ENCODE measurements at places on chromosomes 2 and 18.

DNA sequence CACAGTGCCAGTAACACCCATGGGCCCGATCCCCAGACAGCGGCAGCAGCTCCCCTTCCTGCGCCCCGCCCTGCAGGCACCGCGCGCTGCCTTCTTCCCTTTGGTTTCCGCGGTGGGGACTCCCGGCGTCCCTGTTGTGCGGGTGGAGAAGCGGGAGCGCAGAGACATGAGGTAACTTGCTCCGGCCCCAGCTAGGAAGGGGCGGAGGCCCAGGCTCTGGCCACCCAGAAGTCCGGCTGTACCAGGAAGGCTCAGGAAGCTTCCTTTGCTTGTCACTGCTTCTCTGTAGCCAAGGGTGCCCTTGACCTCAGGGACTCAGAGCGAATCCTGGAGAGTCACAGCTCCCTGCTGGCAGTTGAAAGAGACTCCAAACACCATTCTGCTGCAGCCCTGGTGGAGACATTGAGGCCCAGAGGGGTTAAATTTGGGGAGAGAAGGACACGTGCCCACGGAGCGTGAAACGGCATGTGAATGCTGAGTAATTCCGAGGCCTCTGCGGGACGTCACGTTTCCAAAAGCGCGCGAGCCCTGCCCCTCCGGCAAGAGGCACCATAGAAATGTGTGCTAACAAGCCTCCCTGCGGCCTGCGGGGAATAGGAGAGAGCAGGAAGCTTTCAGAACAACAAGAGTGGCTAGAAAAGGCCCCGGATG, 6.7 kb upstream of the ADCY3 start:
- DNase-seq: no peak

DNA sequence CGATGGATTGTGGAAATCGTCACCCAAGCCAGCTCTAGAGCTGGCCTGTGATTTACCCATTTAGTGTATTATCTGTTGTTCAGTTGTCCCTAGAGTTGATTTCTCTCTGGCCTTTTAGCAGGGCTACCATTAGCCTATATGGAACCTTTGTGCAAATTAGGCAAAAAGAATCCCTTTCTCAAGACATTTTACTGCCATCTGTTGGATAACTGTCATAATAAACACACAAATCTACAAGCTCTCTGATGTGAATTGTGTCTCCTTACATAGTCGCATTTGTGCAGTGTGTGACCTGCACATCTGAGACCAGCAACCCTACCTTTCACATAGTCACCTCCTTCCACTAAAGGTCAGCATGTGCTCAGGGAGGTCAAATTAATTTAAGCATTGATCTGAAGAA, 34.0 kb downstream of the LOXHD1 start:
- no peak for DNase-seq

GRCh38 chr18:49014605-49015267, 64.0 kb upstream of the SMAD7 start:
- no peak for DNase-seq

- no peak for DNase-seq
These were observed 435.0 kb downstream of the RND3 start for GRCh38 chr2:150052457-150052856.

DNA sequence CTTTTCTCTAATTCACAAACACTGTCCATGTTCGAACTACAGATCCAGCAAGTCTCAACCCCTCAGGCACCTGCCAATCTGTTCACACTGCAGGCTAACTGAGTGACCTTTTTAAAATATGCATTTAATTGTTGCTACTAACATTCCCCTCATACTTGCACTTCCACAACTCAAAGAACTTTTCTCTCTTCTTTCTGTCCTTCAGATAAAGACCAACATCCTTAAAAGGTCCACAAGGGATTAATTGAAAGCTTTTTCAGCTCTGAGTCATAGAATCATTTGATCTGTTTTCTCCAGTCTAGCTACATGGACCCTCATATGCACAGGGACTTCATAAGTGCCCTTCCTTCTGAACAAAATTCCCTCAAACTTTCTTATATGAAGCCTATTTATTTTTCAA, 1321.2 kb downstream of the DPP10 start:
- DNase-seq: no peak

DNA sequence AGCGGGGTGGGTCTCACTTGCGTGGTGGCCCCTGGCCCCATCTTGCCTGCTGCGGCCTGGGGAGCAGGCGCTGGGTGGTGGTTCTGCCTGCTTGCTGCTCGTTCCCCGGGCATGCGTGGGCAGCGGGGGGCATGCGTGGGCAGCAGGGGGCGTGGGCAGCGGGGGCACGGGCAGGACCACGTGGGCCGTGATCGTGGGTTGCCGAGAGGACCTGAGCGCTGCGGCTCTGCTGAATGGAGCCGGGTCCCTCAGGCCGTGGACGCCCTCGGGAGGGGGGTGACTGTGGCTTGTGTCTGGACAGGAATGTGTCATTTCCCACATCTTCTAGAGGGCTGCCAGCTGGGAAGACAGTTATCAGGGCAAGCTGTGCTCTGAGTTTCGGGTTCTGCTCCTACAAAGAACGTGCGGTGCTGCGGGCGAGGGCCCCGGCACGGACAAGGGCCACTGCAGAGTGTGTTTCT, 8.3 kb upstream of the GAL3ST2 start:
- no peak for DNase-seq

- no peak for DNase-seq
These were observed 48.5 kb downstream of the LPIN2 start for GRCh38 chr18:2964361-2965010.

- no peak for DNase-seq
These were observed 46.3 kb downstream of the TNFRSF11A start for GRCh38 chr18:62371436-62371835.

GRCh38 chr18:32831781-32832180, 59.0 kb upstream of the KLHL14 start:
- DNase-seq: no peak

- no peak for DNase-seq
These were observed 101.6 kb upstream of the RIOK3 start for GRCh38 chr18:23351521-23351920.

GRCh38 chr2:116804901-116805300, 1009.6 kb upstream of the DDX18 start:
- DNase-seq: no peak

GRCh38 chr2:127565261-127566138, 30.0 kb downstream of the MYO7B start:
- no peak for DNase-seq

GRCh38 chr2:228268301-228268700, 86.8 kb upstream of the SPHKAP start:
- no peak for DNase-seq

DNA sequence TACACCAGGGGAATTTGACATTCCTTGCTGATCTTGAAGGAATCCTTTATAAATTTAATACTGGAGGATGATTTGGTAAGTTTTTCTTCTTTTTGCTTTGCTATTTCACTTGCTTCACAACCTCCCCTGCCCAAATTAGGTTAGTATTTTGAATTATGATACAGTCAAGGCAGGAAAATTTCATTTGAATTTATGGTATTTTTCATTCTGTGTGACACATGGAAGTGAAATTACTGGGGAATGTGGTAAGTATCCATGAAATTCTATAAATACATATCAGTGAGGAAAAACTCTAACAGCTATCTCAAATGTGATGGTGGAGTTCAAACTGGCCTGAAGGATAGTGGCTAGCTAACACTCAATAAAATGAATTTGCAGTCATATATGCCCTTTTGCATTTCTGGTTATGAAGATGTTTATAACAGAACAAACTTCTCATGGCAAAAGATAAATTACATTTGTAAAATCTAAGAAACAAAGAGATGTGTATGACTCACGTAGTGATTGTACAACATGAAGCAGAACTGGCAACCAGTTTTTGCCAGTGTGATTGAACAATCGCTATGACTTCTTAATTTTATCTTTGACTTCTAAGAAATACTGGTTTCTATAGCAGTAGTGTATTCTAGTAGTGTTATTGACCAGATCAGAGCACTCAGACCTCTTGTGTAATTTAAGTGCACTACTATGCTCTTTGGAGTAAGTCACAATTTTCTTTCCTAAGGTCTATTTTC, 152.6 kb downstream of the IKZF2 start:
- DNase-seq: no peak

DNA sequence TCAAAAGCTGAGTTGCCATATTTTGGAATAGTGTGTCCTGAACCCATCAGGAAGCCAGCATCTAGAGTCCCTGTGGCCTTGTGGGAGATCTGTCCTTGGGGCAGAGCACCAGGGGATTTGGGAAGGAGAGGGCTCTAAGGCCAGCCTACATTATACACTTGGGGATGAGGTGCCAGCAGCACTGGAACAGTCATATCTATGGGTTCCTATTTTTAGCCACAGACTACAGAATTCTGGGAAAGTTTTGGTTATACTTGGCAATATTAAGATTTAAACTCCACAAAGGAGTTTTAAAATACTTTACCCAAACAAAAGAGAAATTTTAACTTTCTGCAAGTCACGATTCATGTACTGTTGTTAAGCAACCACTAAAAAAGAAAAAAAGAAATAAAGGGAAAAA, 405.7 kb upstream of the MMADHC start:
- DNase-seq: no peak

- DNase-seq: no peak
These were observed 31.2 kb upstream of the ITGAV start for GRCh38 chr2:186558512-186559276.

GRCh38 chr2:35822716-35823115, 532.9 kb upstream of the CRIM1 start:
- no peak for DNase-seq

- DNase-seq: no peak
These were observed 54.6 kb upstream of the DSC1 start for GRCh38 chr18:31217038-31217849.

GRCh38 chr2:147862859-147863516, 18.2 kb downstream of the ACVR2A start:
- DNase-seq: no peak

DNA sequence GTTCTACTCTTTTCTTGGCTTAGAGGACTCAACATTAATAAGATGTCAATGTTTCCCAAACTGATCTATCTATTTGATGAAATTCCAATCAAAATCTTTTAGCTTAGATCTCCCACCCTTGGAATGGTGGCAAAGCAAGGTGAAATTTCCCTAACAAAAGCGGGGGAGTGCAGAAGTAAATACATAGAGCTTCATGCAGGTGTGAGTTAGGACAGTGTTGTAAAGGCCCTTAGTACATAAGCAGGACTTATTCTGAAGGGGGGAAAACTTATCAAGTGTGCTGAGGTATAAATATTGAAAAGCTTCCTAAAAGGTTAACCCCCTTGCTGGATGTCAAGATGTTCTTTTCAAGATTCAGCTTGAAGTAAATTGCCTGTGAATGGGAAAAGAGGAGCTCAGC, 608.6 kb upstream of the CELF4 start:
- no peak for DNase-seq

- DNase-seq: no peak
These were observed 221.1 kb upstream of the ATP5MC3 start for GRCh38 chr2:175402571-175402970.

- no peak for DNase-seq
These were observed 94.6 kb upstream of the CHAC2 start for GRCh38 chr2:53672881-53673522.

- DNase-seq: no peak
These were observed 44.6 kb downstream of the SCN7A start for GRCh38 chr2:166449439-166449838.

DNA sequence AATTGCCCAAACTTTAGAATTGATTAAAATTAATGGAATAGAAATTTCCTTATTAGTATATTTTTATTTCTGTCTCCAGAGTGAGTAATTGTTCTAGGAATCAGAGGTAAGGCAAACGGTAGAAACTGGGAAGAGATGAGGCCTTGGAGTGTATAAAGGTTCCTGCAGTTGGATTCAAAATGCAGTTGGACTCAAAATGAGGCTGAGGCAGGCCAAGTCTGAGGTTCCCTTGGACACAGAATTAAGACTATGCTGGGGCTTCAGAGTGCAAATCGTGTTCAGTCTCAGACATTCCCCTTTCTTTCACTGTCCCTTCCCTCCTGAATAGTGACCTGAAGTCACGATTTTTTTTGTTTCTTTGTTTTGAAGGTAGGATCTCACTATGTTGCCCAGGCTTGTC, 746.9 kb upstream of the NRXN1 start:
- no peak for DNase-seq

DNA sequence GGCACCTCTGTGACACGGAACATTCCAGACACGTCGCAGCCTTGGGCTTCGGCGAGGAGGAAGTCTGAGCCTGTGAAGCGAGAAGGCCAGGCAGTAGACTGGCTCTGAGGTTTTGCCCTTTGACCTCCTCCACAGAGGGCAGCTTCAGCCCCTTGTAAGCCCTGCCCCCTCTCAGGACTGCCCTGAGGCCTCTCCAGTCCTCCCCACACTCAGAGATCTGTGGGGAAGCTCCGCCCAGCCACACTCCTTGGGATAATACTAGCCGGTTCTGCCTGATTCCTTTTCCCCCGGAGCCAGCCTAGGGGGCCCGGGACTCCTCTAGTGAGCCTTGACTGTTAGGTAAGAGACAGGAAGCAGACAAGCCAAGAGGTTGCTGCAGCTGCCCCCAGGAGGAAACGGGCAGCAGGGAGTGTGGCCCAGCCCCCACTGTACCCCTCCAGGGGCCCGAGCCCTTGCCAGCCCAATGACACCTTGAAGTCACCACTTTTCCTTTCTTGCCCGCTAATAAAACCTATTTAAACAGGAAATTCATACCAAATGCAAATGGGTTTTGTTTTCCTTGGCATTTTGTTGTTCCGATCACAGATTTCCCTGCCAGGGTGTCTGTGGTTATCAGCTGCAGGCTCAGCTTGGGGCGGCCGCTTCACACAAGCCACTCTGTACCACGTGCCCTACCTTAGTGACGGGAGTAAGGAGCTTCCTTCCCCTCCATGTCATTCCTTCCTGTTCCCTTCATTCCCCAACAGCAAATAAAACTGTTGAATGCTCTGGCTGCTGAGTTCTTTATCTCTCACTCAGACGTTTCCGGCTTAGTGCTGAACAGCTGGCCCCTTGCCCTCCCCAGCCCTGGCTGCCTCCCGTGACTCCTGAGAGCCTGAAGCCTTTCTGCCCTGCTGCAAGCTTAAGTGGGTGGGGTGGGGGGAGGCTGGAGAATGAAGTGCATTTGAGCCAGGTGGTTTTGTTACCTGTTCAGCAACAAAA, 124.7 kb downstream of the CABLES1 start:
- no peak for DNase-seq

DNA sequence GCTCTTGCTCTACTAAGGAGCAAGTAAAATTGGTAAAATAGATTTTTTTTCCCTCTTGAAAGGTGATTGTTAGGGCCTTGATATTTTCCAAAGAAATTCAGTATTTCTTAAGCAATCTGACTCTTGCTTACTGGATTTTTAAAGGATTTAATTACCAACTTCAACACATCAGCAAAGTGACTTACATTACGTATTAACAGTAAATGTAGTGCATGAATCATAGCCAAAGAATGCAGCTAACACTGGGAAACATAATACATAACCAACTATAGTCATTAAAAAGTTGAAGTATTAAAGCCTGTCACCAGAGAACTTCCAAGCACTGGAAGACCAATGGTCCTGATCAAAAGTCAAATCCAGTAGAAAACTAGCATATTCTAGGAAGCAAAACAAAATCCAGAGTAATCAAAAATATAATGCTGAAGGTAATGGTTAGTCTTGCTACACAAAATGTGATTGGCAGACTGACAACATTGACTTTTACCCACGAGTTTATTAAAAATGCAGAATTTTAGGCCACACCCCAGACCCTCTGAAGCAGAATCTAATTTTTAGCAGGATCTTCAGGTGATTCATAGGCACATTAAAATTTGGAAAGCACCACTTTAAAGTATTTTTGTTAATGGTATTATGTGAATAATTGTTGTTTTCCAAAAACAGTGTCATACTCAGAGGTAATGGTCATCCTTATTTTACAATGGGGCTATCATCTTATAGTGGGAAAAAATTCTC, 31.8 kb upstream of the CAVIN2 start:
- no peak for DNase-seq

Data from stimulated activated CD4-positive, alpha-beta T cell treated with anti-CD3 and anti-CD28 coated beads, Interleukin-12 subunit alpha, Interleukin-12 subunit beta, amount 100 ng/mL, for 48 hours (primary cell).